Transverse colon (tissue), 4 donors: ENCODE measurements at places on chromosomes 4 and X.

DNA sequence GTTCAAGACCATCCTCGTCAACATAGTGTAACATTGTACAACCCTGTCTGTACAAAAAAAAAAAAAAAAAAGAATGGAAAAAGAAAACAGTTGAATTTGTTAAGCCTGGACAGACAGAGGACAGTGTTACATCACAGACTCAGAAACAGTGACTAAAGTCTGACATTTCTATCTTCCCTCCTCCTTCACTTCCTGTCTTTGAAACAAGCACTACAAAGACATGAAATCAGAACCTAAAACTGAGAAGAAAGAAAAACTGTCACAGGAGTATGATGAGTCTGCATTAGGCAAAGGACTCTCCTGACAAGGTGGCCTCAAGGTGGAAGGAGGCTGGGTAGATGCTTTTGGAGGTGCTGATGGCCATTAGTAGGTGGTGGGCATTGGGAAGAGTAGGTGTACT, 126.7 kb downstream of the RBM47 start:
- DNase-seq = no peak

DNA sequence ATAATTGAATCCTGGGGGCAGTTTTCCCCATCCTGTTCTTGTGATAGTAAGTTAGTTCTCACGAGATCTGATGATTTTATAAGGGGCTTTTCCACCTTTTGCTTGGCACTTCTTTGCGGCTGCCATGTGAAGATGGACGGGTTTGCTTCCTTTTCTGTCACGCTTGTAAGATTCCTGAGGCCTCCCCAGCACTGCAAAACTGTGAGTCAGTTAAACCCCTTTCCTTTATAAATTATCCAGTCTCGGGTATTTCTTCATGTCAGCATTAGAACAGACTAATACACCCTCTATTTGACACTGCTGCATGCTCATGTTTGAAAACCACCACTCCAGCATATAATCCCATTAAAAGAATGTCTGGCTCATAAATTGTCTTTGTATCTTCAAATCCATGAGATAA, 264.4 kb upstream of the ITM2A start:
- DNase-seq = no peak

DNA sequence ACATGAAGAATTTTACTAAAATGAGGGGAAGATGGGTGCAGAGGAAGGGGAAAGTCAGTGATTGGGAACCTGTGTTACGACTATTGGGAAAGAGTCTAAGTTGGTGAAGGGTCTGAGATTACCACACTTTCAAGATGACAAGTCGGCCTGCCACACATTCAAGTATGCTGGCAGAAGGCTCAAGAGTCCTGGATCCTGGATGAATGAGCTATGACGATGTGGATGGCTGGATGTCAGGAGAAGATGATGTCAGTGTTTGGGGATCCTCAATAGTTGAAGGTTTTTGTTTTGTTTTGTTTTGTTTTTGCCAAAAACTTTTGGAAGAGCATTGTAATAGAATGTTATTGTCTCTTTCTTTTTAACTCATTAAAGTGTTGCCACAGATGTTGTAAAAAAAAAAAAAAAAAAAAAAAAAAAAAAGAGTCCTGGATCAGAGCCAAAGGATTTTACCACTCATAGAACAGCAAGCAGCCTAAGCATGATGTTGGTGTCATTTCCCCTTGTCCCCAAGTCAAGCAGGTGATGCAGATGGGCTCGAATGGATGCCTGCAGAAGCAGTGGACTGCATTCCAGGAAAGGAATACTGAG, 120.6 kb downstream of the REELD1 start:
- no peak for DNase-seq

- DNase-seq = no peak
Observed at GRCh38 chr4:68074397-68074796, 55.3 kb downstream of the TMPRSS11F start.

DNA sequence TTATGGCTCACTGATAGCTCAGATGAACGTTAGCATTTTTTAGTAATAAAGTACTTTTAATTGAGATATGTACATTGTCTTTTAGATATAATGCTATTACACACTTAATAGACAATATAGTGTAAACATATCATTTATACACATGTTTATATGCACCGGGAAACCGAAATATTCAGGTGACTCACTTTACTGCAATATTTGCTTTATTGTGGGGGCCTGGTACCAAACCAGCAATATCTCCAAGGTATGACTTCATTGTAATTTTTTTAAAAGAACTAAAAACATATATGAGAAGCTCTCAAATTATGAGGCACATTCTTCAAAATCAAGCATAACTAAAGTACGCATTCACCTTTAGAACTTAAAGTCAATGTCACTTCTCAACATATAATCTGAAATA, 231.2 kb upstream of the SLC7A11 start:
- DNase-seq = no peak

- DNase-seq = no peak
Observed at GRCh38 chr4:25100021-25100555, 60.2 kb downstream of the SEPSECS start.

- no peak for DNase-seq
Observed at GRCh38 chr4:96835991-96836390, 996.1 kb downstream of the PDHA2 start.

DNA sequence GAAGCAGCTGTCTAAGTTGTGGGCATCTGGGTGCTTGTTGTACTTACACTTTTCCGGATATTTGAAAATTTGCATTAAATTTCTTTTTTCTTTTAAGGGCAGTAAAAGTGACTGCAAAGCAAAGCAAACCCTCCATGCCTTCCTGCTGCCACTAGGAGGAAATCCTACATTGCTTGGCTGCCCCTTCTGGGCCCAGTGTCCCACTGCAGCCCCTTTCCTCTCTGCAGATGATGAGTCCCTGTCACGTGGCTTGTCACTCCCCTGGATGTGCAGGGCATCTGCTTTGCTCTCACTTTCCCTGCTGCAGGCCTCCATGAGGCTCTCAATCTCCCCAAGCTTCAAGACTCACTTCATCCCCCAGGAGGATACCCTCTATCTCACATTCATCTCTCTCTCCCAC, 12.7 kb downstream of the TSR2 start:
- no peak for DNase-seq

DNA sequence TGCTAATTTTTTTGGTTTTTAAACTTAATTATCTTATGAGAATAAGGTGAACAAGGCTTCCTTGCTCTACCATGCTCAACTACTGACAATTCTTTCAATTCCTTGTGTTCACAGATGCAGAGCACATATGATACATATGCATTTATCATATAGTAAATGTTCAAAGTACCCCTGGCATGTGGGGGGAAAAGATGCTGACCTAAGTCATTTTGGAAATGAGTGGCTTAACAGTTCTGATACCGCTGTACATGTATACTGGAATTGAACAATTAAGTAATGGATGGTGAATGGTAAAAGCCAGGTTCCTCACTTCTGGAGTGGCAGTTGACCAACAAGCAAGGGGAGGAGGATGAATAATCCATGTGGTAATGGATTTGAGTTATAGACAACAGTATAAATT, 149.6 kb downstream of the NAF1 start:
- no peak for DNase-seq

DNA sequence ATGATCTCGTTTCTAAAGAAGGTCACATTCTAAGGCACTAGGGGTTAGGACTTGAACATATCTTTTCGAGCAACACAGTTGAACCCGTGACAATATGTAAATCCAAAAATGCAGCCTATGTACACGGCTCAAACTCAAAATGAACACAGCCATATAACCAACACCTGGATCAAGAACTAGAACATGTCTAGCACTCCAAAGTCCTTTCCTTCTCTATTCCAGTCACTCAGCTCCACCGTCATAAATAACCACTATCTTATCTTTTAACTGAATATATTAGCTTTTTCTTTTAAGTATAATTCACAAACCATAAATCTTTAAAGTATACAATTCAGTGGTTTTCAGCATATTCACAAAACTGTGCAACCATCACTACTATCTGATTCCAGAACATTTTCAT, 19.4 kb upstream of the RELL1 start:
- DNase-seq = no peak

- no peak for DNase-seq
Observed at GRCh38 chrX:140318296-140318695, 186.6 kb downstream of the SOX3 start.

DNA sequence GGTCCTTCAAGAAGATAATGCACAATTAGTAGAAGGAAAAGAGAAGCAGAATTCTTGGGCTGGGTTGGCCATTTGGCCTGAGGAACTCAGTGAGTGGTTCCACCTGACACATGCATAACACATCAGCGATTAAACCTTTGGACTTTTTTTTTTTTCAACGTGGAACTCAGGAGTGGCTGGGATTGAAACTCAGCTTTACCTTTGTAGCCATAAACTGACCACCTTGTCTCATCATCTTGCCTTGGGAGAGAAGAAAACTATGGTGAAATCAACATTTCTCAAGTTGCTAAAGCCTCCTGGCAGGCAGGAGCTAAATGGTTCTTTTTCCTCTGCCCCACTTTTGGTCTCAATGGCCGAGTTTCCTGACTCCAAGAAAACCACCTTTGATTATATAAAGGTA, 16.3 kb downstream of the PTTG2 start:
- DNase-seq = no peak
